ENCODE measurements at places on chromosomes 2 and 18. TPM values are rescaled to one million over a fixed set of nuclear protein-coding genes. Genes with fewer than 3 reads are reported as not detected.

SFT2D3 gene
- total RNA-seq = 6.0 TPM

MTIF2 gene
- total RNA-seq = 44.3 TPM

CIDEA gene
- 0.52 TPM for total RNA-seq

VWC2L gene
- not detected for total RNA-seq

RGPD3 gene
- 0.65 TPM for total RNA-seq

DHRS9 gene
- total RNA-seq = not detected

BOLL gene
- not detected for total RNA-seq

CDCA7 gene
- 2.5 TPM for total RNA-seq

ASB3 gene
- 22.7 TPM for total RNA-seq

LCT gene
- 0.22 TPM for total RNA-seq

MYCN gene
- not detected for total RNA-seq

EDAR gene
- not detected for total RNA-seq

CELF4 gene
- not detected for total RNA-seq

ASXL3 gene
- total RNA-seq = not detected

SUPT7L gene
- 35.9 TPM for total RNA-seq

DNAJB2 gene
- 36.3 TPM for total RNA-seq

ELP2 gene
- 129 TPM for total RNA-seq

SEPTIN10 gene
- 183 TPM for total RNA-seq

GNAL gene
- 7.1 TPM for total RNA-seq

LYPD1 gene
- total RNA-seq = 0.76 TPM

RFTN2 gene
- 23.5 TPM for total RNA-seq

All from articular chondrocyte of knee joint (primary cell).